ENCODE measurements at places on chromosomes 13 and 19.

DNA sequence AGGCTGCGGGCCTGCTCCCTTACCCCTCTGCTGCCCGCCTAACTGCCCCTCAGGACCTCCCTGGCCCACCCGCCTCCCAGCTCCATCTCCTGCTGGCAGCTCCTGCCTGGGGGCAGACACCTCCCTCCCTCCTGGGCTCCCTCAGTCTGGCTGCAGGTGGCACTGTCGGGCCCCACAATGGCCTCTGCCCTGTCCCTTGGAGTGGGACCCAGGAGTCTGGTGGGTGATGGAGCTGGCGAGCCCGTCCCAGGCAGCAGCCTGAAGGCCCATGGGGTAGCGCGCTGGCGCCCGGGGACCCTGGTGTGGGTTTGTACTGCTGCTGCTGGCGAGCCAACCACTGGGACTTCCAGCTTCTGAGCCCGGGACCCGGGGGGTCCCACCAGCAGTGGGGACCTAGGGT is 83.6 kb downstream of the KDM4B start:
- no peak for DNase-seq

- no peak for DNase-seq
These were observed 280.8 kb downstream of the DCT start for GRCh38 chr13:94198681-94199080.

GRCh38 chr13:20058476-20058875 is 99.9 kb downstream of the ZMYM2 start:
- no peak for DNase-seq

DNA sequence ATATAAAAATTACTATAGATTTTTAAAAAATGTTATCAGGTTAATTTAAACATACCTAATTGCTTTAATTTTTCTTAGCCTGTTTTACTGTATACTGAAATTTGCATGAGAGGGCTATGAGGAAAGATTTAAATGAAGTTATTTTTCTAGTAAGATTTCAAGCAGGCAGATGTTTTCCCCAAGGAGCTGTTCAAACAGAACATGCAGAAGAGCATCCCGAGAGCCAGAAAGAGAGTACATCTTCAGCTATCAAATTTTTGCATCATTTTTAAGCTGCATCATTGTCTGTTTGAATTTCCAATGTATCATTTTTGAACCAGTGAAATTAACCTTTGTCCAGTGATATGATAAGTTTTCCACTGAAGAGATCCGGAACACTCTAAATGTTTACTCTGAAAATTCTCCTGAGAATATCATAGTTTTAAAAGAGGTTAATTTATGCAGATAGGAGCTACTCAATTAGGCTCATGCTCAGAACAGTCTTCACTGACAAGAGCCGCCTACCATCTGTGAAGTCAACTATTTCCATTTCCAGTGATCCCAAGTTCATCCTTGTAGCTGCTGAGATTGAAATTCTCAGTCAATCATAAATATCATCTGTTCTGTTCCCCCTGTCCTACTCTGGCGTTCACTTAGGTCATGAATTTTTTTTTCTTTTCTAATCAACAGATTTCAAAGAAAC is 467.7 kb upstream of the NBEA start:
- no peak for DNase-seq

DNA sequence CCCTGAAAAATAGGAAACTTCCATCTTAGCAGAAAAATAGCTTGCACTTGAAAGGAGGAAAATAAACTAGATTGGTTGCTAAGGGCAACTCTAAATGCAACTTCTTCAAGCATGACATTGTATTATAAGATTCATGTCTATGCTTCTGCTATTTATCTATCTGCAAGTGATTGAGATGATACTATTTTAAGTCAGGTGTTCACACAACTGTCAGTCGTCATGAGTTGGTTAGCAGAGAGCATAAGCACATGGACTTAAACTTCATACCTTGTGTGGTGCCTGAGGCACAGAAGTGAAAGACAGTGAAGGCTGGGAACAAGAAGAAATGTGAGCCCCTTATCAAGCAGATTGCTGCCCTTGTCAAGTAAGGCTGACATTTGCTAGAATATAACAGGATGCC is 82.9 kb downstream of the SLITRK5 start:
- no peak for DNase-seq

- DNase-seq, result no peak
These were observed 40.8 kb upstream of the GPR183 start for GRCh38 chr13:99347911-99348451.

DNA sequence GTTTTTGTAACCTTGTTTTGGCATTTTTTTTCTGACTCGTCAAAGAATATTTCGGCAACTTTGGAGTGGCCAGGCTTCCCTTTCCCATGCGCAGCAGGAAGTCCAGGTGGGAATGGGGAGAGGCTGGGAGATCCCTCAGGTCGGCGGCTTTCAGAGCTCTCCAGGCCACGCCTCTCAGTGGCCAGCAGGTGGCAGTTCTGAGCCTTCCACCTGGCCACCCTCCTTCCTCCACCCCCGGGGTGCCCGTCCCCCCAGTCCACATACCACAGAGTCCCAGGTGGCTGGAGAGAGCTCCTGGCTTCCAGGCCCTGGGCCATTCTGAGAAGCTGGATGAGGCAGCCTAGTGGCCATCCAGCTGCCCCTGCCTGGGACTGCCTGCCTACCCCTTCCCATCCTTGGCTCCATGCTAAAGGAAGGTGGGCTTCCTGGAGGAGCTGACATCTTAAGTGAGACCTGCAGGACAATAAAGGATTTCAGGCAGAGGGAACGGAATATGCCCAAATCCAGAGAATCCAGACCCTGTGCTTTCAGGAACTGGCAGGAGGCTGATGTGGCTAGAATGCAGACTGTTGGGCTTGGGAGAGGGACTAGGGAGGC is 46.3 kb downstream of the CCNE1 start:
- DNase-seq, result peak; percentile 23

- DNase-seq, result no peak
These were observed 8.5 kb upstream of the PROZ start for GRCh38 chr13:113149711-113150549.

GRCh38 chr13:98510156-98510509 is 66.8 kb downstream of the STK24 start:
- DNase-seq, result no peak

- DNase-seq, result no peak
These were observed 19.4 kb upstream of the MKNK2 start for GRCh38 chr19:2070436-2070827.

GRCh38 chr19:50198431-50199258 is 4.8 kb upstream of the MYH14 start:
- no peak for DNase-seq

- no peak for DNase-seq
These were observed 2439.9 kb upstream of the PCDH20 start for GRCh38 chr13:63855457-63856118.

DNA sequence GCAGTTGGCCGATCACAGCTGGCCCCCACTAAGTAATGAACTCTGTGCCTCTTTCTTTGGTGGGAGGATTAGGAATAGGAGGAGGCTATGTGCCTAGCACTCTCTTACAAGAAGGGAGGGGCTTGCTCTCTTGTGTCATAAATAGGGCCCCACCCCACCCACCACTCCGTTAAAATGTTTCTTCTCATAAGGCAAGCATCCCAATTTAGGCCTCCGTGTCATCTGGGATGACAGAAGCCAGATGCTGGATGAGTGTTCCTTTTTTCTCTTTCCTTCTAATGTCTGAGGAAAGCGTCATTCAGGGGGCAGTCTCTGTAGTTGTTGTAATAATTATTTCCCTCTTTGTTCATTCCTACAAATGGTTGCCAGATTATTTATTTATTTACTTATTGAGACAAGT is at the start of gene LIPE:
Gene LIPE (minus strand): TSS at position 76 of the 400 bp plus-strand sequence. CDS start 239 bp downstream, outside the sequence.
- no peak for DNase-seq

- no peak for DNase-seq
These were observed 327.6 kb downstream of the TBC1D4 start for GRCh38 chr13:75154331-75154730.
